ENCODE measurements at places on chromosomes 13 and 19.

DNA sequence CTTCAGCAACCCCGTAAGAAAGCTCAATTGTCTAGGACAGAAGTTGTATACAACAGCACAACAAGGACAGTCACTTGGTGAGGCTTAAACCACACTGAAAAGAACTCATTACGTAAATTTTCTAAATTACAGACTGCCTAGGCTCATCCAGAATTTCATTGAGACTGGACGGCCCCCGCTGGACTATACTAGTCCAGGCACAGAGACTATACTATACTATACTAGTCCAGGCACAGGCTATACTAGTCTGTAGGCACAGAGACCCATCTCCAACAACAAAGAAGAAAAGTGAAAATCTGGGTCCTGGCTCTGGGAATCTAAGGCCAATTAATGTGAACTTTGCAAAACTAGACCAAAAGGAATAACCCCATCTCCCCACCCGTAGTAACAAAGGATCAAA lies 700 bp downstream of the ZNF816 start:
- no peak for DNase-seq

DNA sequence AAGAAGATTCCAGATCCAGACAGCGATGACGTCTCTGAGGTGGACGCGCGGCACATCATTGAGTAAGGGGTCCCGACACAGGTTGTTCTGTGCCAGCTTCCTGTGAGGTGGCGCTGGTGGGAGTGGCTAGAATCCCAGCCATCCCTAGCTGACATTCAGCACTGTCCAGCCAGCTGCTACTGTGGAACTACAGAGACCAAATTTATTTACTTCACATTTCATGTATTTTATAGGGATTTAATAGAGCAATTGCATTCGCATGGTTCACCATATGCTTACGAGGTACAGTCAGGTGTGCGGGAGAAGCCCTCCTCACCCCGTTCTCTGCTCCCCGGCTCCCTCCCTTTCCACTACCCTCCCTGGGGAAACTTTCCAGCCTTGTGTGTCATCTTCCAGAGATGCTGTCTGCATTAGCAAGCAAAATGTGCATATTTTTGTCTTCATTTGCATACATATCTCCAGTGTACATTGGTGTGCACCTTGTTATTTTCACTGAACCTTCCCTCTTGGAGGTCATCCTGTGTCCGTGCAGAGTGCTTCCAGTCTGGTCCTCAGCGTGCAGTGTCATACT lies 47.2 kb downstream of the SMARCA4 start:
- DNase-seq, result no peak

GRCh38 chr13:28684257-28684656 lies 25.3 kb downstream of the POMP start:
- no peak for DNase-seq

DNA sequence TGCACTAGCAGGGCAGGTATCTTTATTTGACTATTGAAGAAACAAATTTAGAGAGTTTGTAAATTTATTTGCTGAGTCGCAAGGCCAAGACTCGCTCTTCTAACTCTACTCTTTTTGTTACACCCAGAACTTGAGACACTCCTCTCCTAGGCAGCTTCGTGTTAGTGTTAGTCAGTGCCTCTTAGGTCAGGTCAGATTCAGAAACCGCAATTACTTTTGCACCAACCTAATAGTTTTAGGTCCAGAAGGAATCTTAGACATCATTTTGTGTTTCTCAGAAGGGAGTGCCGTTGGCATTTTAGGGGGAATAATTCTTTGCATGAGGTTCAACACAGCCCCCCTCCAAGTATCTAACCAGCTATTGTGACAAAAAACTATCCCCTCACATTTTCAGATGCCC lies 8.8 kb downstream of the GPR180 start:
- no peak for DNase-seq

GRCh38 chr19:4220188-4220587 lies 9.1 kb upstream of the EBI3 start:
- no peak for DNase-seq

DNA sequence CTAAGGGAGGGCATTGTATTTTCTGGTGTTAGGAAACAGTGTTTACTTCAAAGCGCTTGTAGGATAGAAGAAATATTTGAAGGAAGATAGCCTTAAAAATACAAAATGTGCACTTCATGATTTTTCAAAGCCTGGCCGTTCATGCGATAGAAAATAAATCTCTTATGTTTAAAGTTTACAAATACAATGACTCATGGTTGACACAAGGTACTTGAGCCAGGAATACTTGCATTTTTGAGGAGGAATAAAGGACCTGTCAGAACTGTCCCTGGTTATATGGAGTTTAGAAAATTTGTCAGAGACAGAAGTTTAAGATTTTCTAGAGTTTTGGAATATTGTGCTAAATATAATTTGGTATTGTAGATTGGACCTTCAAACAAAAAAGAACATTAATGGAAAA lies 1223.2 kb upstream of the SLC10A2 start:
- no peak for DNase-seq

- no peak for DNase-seq
These were observed 304.0 kb downstream of the SPRY2 start for GRCh38 chr13:80036845-80037504.

- DNase-seq, result no peak
These were observed 10.9 kb upstream of the SPC24 start for GRCh38 chr19:11166281-11167142.

GRCh38 chr13:24267274-24267673 lies 42.1 kb upstream of the C1QTNF9 start:
- DNase-seq, result no peak

DNA sequence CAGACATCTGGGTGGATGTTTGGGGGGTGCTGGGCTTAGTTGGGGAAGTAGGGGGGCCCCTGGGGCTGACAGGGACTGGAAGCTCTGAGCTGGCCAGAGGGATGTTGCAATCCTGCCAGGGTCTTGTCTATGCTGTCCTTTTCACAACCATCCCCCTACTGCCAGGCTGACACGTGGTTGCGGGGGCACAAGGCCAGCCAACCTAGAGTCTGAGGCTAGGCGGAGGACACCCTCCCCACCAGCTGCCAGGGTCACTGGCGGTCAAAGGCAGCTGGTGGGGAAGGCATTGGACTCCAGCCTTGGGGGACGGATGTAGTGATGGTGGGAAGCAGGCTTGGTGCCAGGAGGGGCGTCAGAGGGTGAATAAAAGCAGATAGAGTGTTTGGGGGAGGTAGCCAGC lies 1.6 kb upstream of the APOC1 start:
- no peak for DNase-seq

DNA sequence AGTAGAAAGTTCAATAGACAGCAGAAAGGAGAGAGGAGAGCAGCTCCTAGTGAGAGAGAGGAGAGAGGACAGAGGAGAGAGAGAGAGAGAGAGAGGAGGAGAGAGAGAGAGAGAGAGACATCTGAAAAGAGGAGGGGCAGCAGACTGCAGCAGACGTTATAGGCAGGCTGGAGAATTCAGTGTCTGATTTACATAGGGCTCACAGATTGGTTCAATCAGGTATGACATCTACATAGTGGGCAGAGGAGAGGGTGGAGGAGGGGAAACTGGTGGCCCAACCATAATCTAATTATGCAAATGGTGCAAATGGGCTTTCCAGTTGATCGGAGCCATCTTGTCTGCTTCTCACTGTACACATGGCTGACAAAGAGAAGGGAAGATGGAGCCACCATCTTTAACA lies 221.3 kb upstream of the TRPC4 start:
- no peak for DNase-seq

- no peak for DNase-seq
These were observed 56.9 kb downstream of the ZNF726 start for GRCh38 chr19:23971598-23971997.

- no peak for DNase-seq
These were observed 139.9 kb downstream of the PCDH20 start for GRCh38 chr13:61275736-61276135.

DNA sequence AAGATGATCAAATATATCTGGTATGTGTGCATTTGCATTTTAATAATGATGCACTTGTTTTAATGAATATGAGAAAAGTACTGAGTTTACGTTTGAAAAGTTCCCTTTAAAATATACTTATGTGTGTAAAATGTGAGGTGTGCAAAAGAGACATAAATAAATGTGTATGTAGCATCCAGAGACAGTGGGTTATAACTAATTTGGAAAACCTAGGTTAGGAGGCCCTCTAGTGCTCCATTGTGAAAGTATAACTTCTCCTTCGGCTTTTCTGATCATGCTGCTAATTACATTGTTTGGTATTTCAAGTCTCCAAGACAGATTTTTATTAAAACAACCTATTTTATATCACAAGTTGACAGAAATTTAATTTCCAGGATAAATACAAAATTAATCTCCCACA lies 30.1 kb downstream of the SCEL start:
- DNase-seq, result no peak

DNA sequence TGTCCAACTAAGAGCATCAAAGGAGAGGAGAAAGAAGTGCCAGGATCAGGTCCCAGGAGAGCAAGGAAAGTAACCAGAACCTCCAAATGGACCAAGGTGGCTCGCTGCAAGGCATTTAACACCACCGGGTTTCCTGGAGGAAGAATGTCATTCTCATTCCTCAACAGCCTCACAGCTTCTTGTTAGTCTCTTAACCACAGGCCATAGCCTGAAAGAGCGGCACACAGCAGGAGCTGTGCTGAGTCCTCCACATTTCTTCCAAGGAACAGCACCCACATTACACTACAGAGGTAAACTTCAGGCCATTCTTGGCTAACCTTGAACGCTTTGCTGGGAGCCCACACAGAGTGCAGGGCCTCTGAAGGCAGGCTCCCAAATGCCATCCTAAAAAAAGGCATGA lies 23.6 kb downstream of the DOCK9 start:
- no peak for DNase-seq

Data from stimulated activated CD8-positive, alpha-beta memory T cell treated with anti-CD3 and anti-CD28 coated beads, Interleukin-15, amount 100 ng/mL, for 24 hours (primary cell).